ENCODE measurements at places on chromosomes 3 and 15. TPM values are rescaled to one million over a fixed set of nuclear protein-coding genes. Genes with fewer than 3 reads are reported as not detected.

DNA sequence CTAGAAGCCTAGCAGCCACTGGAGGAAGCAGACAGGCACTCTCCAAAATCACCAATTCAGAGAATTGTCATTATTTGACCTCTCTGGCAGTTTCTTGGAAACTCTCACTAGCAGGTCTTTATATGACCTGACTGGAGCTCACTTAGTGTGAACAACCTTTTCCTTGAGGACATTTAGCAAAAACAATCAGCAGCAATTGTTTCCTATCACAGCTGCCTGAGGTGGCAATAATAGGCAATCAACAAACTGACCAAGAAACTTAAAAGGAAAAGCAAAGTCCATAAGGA lies 162.4 kb upstream of the STT3B start:
- no peak for DNase-seq
- H3K4me1 ChIP-seq = peaks cover 5% of the 10 kb centered on the region
- H3K36me3 ChIP-seq = no peaks in the 10 kb centered on the region
- H3K4me3 ChIP-seq = no peak overlapping the region
- H3K27me3 ChIP-seq = no peaks in the 10 kb centered on the region

DNA sequence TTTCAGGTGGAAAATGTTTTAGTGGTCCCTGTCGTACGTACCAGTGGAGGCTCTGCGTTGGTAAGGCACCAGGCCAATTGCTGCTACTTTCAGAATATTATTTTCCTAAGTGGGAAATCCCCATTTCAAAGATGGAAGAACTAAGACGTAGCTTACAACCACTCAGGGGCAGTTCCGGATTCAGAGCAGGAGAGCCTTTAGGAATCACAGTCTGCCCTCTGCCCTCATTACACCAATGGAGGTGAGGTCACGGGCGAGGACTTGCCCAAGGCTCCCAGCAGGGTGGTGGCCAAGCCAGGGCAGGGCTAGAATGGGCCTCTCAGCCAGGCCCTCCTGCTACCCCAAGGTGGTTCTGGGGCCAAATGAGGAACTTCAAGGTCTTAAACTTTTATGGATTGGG lies 72.6 kb downstream of the RASGRF1 start:
- H3K27ac ChIP-seq = no peak overlapping the region
- no peaks in the 10 kb centered on the region for H3K4me1 ChIP-seq
- no peaks in the 10 kb centered on the region for H3K27me3 ChIP-seq

- H3K27me3 ChIP-seq = no peaks in the 10 kb centered on the region
- DNase-seq = no peak
- no peaks in the 10 kb centered on the region for H3K36me3 ChIP-seq
- H3K27ac ChIP-seq = no peak overlapping the region
These were observed 108.8 kb upstream of the SLC25A36 start for GRCh38 chr3:140832883-140833282.

GRCh38 chr15:73049564-73050215 lies 2.6 kb upstream of the NEO1 start:
- H3K27me3 ChIP-seq = no peaks in the 10 kb centered on the region
- no peak for DNase-seq
- H3K27ac ChIP-seq = no peak overlapping the region

- H3K4me1 ChIP-seq = no peaks in the 10 kb centered on the region
- H3K4me3 ChIP-seq = no peak overlapping the region
- DNase-seq = no peak
- no peaks in the 10 kb centered on the region for H3K27me3 ChIP-seq
These were observed 678.4 kb upstream of the GRM7 start for GRCh38 chr3:6182476-6182875.

MESP1 gene
- total RNA-seq = 1.2 TPM

DNA sequence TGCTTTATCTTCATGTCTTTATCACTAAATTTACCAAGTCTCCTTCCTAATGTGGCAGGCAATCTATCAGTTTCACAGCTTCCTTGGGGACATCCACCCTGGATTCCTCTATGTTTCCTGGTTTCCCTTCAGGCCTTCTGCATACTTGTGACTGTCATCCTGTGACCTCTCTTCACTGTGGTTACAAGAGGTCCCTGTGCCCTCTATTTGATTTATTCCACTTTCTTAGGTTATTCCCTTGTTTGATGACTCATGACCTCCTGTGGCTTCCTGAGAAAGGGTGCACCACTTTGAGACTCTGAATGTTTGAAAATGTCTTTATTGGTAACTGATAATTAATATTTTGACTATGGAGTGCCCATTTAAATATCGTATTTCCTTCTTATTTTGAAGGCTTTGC lies 60.5 kb upstream of the KY start:
- no peaks in the 10 kb centered on the region for H3K4me1 ChIP-seq
- no peak overlapping the region for H3K27ac ChIP-seq
- no peak for DNase-seq
- no peaks in the 10 kb centered on the region for H3K27me3 ChIP-seq
- H3K36me3 ChIP-seq = no peaks in the 10 kb centered on the region
- no peak overlapping the region for H3K4me3 ChIP-seq

FEZF2 gene
- total RNA-seq = not detected

PARP16 gene
- 11.5 TPM for total RNA-seq

DNA sequence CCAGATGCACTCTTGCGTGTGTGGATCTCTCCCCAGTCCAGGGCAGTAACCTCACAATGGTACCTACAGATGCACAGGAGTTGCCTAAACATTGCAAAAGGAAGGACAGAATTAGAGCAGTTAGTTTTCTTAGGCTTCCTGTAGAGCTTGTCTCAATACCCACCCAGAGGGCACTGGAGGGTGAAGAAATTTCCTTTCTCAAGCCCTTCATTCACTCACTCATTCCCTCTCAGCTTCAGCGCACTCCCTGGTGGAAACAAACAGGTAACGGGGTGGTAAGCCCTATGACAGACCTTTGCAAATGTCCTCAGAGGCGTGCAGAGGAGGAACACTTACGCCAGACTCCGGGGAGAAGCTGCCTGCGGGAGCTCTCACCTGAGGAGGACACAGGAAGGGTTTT lies 267.4 kb upstream of the HES1 start:
- no peak for DNase-seq
- H3K27ac ChIP-seq = no peak overlapping the region
- H3K36me3 ChIP-seq = no peaks in the 10 kb centered on the region
- H3K4me3 ChIP-seq = no peak overlapping the region
- H3K27me3 ChIP-seq = no peaks in the 10 kb centered on the region

GRCh38 chr3:102722317-102722716 lies 287.5 kb downstream of the ZPLD1 start:
- H3K4me1 ChIP-seq = no peaks in the 10 kb centered on the region
- no peak overlapping the region for H3K4me3 ChIP-seq
- DNase-seq = no peak
- no peaks in the 10 kb centered on the region for H3K36me3 ChIP-seq
- no peak overlapping the region for H3K27ac ChIP-seq
- no peaks in the 10 kb centered on the region for H3K27me3 ChIP-seq

ANKUB1 gene
- total RNA-seq = not detected

- no peak overlapping the region for H3K4me3 ChIP-seq
- no peak overlapping the region for H3K27ac ChIP-seq
- no peak for DNase-seq
These were observed 1044.2 kb downstream of the PLOD2 start for GRCh38 chr3:145116769-145117168.

LCTL gene
- not detected for total RNA-seq

DNA sequence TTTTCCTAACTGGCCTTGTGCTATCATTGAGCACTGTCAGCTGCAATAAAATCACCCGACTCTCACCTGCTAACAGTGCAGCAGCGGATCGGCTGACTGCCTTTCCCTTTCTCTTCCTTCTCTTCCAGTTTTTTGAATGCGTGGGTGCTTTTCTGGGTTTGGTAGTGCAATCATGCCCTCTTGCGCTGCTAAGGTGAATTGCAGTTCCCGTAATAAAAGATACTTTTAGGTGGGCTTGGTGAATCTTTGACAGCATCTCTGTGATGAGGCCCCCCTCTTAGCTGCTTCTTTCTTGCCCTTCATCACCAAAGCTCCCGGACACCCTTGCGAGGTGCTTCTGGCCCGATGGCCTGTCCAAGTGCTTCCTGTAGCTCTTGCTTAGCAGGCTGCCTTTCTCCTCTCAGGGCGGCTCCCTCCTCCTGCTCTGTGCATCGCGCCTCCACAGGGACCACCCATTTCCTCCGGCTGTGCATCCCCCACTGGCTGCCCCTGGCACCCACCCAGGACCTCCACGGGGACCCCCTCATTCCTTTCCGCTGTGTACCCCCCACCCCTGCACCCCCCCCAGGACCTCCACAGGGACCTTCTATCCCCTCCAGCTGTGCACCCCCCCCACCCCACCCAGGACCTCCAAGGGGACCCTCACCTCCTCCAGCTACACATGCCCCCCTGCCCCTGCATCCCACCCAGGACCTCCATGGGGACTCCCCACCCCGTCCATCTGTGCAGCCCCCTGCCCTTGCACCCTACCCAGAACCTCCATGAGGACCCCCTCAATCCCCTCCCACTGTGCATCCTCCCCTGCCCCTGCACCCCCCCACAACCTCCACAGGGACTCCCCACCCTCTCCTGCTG lies 50.8 kb upstream of the RPL32 start:
- no peaks in the 10 kb centered on the region for H3K36me3 ChIP-seq

SOX14 gene
- total RNA-seq = not detected

DNA sequence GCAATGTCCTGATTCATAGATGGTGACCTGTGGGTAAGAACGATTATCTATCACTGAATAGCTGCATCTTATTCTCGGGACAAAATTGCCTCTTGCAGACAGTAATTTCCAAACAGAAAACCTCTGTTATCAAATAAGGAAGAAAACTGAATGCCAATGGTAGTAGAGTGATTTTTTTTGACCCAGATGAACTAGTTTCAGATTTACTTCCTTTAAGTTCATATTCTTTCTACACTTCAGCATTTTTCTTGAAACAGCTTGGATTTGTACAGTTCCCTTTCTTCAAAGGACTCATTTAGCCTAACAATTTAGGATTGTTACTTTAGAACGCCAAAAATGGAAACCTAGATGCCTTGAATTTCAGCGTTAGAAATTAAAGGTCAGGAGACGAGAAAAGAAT lies 14.6 kb downstream of the ETV5 start:
- H3K27me3 ChIP-seq = no peaks in the 10 kb centered on the region
- H3K4me3 ChIP-seq = no peak overlapping the region
- no peak overlapping the region for H3K27ac ChIP-seq
- DNase-seq = no peak
- H3K36me3 ChIP-seq = no peaks in the 10 kb centered on the region

DNA sequence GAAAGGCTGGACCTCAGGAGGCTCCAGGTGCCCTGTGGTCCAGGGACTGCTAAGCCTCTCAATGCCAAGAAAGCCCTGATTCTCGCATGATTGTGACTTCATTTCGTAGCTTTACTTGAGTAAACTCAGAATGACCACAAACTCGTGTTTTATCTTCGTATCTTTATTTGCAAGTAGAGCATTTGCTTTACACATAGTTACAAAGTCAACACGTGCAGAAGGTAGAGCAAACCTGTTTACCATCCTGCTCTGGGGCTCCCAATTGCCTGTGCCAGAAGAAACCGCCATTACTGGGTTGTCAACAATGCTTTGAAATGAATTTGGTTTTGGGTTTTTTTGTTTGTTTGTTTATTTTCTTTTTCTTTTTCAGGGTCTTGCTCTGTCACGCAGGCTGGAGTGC lies 5.8 kb upstream of the MESP1 start:
- H3K4me1 ChIP-seq = no peaks in the 10 kb centered on the region
- no peak overlapping the region for H3K27ac ChIP-seq
- H3K27me3 ChIP-seq = no peaks in the 10 kb centered on the region
- H3K36me3 ChIP-seq = no peaks in the 10 kb centered on the region

DNA sequence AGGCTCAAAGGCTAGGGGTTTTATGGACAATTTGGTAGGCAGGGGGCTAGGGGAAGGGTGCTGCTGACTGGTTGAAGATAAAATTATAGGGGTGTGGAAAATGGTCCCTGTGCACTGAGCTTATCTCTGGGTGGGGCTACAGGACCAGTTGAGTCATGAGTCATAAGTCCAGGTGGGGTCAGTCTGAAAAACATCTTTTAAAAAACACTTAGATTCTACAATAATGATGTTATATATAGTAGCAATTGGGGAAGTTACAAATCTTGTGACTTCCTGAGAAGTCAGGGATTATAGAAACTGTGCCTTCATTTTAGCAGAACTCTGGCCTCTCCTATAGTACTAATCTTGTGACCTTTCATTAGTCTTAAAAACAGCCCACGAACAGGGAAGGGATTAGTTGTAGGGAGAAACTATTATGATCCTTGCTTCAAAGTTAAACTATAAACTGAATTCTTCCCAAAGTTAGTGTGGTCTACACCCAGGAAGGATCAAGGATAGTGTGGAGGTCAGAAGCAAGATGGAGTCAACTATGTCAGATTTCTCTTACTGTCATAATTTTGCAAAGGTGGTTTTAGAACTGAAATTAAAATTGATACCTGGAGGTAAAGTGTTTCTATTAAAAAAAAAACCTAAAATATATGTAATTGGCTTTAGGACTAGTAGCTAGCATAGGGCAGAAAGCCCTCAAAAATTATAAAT lies 130.1 kb downstream of the P2RY1 start:
- H3K27ac ChIP-seq = no peak overlapping the region
- H3K4me3 ChIP-seq = no peak overlapping the region
- DNase-seq = no peak
- H3K27me3 ChIP-seq = no peaks in the 10 kb centered on the region
- no peaks in the 10 kb centered on the region for H3K36me3 ChIP-seq
- no peaks in the 10 kb centered on the region for H3K4me1 ChIP-seq

- H3K36me3 ChIP-seq = no peaks in the 10 kb centered on the region
- H3K27me3 ChIP-seq = no peaks in the 10 kb centered on the region
These were observed 243.2 kb upstream of the VEPH1 start for GRCh38 chr3:157746391-157746790.

- peaks cover 2% of the 10 kb centered on the region for H3K4me1 ChIP-seq
- no peak overlapping the region for H3K27ac ChIP-seq
- no peak overlapping the region for H3K4me3 ChIP-seq
These were observed 110.8 kb downstream of the TBC1D5 start for GRCh38 chr3:17631609-17632008.

- no peak overlapping the region for H3K27ac ChIP-seq
- no peak for DNase-seq
- H3K27me3 ChIP-seq = no peaks in the 10 kb centered on the region
- H3K4me3 ChIP-seq = no peak overlapping the region
These were observed 146.4 kb upstream of the PFN2 start for GRCh38 chr3:150117076-150117475.

ZMYND10 gene
- 0.96 TPM for total RNA-seq

DNA sequence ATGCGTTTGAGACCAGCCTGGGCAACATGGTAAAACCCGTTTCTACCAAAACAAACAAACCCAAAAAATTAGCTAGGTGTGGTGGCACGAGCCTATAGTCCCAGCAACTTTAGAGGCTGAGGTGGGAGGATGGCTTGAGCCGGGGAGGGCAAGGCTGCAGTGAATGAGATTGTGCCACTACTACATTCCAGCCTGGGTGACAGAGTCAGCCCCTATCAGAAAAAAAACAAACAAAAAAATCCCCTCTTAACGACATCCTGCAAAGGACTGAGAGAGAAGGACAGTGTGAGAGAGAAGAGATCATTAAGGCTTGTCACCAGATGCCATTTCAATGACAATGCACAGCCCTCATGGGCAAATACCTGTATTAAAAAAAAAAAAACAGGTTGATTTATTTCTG lies 266.7 kb upstream of the ATP10A start:
- no peak for DNase-seq
- H3K36me3 ChIP-seq = no peaks in the 10 kb centered on the region
- H3K4me1 ChIP-seq = no peaks in the 10 kb centered on the region
- no peak overlapping the region for H3K4me3 ChIP-seq
- no peaks in the 10 kb centered on the region for H3K27me3 ChIP-seq

ZNF502 gene
- total RNA-seq = 5.9 TPM

- no peak overlapping the region for H3K4me3 ChIP-seq
- no peak for DNase-seq
- H3K27me3 ChIP-seq = no peaks in the 10 kb centered on the region
- no peak overlapping the region for H3K27ac ChIP-seq
These were observed 54.7 kb downstream of the FOXP1 start for GRCh38 chr3:71528816-71529215.

PARP15 gene
- 7.3 TPM for total RNA-seq
